Occipital lobe (tissue), 3 donors: ENCODE measurements at places on chromosomes 5 and 9.

DNA sequence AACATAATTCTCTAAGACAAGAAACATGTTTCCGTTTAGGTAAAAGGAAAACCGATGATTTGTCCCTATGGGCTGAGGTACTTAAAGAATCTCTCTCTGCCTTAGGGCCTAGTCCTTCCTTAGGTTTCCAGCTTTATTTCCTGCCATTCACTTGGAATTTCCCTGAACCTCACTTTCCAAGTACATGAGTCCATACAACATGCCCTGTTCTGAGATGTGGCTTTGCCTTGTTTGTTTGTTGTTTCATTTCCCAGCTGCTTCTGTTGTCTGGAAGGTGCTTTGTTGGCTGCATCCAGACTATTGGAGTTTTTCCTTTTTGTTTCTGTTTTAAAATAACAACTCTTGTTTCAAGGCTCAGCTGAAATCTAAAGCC, 95.2 kb downstream of the ALDH1A1 start:
- no peak for DNase-seq

- DNase-seq = no peak
Measured at GRCh38 chr9:133950192-133950591, 41.9 kb downstream of the VAV2 start.

DNA sequence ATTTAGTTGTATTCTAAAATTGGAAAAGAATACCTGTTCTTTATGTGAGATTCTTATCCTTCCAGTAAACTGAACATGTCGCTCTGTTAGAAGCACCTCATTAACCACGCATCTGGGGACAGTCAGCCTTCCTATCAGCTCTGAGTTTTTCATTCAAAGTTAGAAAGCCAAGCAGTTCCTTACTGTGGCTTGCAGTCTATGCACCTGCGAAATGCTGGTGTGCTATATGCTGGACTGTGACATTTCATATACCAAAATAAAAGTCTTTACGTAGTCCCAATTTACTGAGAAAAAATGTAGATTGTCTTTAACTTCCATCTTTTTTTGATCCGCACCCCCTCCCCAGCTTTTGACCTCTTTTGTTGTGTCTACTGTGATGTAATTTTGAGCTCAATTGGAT, 4.3 kb downstream of the ANP32B start:
- DNase-seq = no peak

DNA sequence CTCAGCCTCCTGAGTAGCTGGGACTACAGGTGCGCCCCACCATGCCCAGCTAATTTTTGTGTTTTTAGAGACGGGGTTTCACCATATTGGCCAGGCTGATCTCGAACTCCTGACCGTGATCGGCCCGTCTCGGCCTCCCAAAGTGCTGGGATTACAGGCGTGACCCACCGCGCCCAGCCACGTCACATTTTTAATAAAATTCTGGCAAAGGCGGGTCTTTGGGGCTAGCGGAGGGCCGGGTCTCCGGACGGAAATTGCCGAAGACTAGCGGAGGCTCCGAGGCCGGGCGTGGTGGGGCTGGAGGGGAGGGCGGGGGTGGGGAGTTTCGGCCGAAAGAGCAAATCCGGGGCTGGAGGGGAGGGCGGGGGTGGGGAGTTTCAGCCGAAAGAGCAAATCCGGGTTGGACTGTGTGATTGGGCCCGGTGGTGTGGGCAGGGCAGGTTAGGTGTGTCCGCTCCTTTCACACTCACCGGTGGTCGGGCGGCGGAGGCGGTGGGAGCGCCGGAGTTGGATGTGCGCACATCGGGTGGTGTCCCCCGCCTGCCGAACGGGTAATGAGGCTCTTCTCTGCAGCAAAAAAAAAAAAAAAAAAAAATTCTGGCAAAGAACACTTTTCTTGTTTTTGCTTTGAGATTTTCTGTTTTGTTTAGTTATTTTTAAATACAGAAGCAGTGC, 27.1 kb downstream of the RUFY1 start:
- DNase-seq = no peak

DNA sequence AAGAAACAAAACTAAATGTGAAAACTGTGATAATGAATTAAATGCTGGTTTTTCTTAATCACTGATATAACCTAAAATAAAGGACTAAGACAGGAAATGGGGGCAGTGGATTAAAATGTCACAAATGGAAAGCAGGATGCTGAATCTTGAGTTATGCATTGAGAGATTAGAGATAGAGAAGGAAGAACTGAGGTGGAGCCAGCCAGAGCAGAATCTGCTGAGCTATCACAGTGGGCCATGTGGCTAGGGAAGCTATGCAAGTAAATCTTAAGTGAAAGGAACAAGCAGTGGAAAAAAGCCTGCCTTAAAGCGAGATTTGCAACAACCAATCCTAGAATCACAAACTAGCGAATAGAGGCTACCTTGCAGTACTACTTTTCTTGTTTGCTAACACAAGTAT, 188.5 kb upstream of the RASA1 start:
- no peak for DNase-seq

- DNase-seq = no peak
Measured at GRCh38 chr9:109574061-109574882, 76.2 kb upstream of the PTPN3 start.

- DNase-seq = no peak
Measured at GRCh38 chr9:91884696-91885687, 65.0 kb downstream of the ROR2 start.

- no peak for DNase-seq
Measured at GRCh38 chr9:126504086-126504976, 109.4 kb upstream of the LMX1B start.

DNA sequence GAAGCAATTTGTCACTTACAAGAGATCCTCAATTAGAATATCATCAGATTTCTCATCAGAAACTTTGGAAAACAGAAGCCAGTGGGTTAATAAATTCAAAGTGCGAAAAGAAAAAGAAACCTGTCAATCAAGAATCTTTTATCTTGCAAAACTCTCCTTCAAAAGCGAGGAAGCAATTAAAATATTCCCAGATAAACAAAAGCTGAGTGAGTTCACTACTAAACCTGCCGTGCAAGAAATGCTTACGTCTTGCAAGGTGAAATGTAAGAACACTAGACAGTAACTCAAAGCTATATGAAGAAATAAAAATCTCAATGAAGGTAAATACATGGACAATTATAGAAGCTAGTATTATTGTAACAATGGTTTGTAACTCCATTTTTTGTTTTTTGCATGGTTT, 62.8 kb upstream of the IL33 start:
- no peak for DNase-seq

DNA sequence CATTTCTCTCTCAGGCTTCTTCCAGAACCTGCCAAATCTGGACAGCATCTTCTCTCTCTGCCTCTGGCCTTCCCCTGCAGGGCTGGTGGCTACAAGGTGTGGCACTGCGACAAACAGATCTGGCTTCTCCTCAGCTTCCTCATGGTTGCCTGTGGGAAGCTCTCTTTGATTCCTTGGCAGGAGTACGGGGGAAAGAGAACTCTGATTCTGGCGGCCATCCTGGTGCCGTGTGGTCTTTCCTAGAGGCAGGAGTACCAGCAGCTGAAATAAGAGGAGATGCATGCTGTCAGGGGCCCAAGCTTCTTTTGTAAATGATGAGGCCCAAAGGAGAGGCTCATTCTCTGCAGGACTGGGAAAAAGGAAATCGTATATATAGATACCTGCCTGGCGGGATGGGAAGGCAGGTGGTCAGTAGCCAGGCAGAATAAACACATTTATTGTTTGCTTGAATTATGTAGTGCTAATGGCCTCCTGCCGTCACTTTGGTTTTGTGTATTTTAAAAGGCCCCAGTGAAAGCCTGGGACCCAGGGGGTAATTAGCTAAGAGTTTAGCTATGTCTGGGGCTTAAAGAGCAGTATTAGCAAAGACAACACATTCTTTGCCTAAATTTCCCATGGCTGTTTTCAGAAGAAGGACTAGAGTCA, at the start of gene CER1:
Gene CER1, minus strand, starts transcription at position 343 of the 645 bp plus-strand sequence. Its CDS starts 61 bp downstream, at position 282.
- DNase-seq = no peak

- DNase-seq = no peak
Measured at GRCh38 chr5:27568811-27569210, 530.4 kb upstream of the CDH9 start.

DNA sequence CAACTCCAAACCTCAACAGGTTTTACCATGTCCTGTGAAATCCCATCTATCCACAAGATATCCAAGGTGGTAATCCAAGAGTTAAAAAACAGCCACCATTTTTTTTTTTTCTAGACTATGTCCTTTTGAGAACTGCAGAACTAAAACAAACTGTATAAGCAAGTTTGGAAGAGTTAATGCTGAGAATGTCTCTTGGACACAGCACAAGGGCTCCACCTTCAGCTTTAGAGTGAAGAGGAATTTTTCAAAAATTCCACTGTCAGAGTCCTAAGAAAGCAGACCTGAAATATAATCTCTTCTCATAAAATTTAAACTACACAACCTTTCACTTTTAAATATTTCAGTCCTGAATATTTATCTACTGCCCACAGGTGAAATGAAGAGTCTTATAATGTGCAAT, 167.8 kb upstream of the CCNG1 start:
- no peak for DNase-seq

GRCh38 chr5:36915653-36916052, 39.1 kb downstream of the NIPBL start:
- DNase-seq = no peak

DNA sequence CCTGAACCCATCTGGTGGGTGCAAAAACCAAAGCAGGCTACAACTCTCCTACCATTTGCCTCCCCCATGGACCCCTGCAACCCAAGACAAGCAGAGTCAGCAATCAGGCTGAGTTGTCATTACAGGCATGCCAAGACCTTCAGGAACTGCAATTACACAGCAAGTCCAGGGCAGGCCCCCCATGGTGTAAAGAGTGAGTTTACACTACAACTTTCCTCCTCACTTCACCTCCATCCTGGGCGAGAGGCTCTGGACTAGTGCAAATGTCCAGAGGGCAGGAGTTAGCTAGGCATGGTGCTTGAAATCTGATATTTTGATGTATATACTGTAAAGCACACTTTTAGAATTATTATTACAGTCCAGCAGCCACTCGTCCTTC, 7.0 kb upstream of the P4HA2 start:
- DNase-seq = no peak

GRCh38 chr9:19424176-19424779, 15.5 kb downstream of the ACER2 start:
- DNase-seq = no peak

DNA sequence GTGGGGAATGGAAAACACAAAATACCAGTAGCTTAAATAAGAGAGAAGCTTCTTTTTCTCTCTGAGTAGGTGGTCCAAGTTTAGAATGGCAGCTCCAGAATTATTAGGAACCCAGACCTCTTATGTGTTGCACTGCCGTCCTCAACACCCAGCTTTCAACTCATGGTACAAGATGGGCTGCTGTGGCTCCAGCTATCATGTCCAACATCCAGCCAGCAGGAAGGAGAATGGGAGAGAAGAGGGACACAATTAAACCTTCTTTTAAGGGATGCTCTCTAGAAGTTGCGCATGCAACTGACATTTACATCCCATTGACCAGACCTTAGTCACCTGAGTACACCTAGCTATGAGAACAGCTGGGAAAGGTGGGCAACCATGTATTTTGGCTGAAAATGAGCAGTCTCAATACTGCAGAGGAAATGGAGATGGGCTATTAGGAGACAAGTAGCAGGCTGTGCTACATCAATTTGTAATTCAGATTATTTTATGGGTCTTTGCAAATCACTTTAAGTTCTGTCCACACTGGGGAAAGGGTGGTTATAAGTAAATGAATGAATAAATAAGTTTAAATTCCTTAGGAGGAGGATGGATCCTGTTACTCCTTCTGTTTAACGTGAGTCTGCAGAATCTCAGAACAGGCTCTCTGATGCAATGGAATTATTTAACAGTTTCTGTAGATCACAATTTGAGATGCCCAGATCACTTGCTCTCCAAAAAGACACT, 76.1 kb downstream of the SLC28A3 start:
- no peak for DNase-seq

DNA sequence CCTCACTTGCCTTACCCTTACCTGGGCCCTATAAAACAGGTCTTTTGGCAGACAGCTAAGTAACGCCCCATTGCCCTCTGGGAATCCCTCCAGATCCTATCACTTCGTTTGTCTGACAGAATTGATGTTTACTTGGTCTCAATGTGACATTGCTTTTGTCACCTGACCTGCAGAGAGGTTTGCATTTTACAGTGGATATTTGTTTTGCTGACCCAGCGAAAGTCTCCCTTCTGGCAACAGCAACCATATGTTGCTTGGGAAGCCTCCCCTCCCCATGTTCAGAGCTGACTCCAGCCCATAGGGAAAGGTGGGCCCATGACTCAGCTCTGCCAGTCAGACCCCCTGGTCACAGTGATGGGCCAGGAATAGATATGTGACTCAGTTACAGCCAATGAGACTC, 54.0 kb upstream of the LARP1 start:
- DNase-seq = no peak

GRCh38 chr5:140020601-140021177, 22.4 kb downstream of the NRG2 start:
- DNase-seq = no peak

- DNase-seq = no peak
Measured at GRCh38 chr5:114243972-114244317, 117.9 kb upstream of the KCNN2 start.

DNA sequence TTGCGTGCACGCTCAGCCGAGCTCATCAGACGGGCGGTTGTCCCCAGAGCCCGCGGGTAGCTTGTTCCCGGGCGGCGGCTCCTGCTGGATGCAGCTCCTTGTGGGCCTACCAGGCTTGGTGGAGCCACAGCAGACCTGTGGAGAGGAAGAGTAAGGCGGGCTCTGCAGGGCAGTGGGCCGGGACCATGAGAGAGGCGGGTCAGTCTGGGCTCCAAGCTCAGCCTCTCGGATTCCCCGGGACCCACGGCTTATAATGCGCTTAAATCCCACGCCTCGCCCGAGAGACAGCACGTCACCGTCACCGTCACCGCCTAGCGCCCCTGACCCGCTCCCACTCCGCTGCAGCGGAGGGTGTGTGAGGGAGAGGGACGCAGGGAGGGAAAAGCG, 1.9 kb upstream of the ANKRD18A start:
- no peak for DNase-seq

- no peak for DNase-seq
Measured at GRCh38 chr9:137095664-137096517, 9.1 kb downstream of the MAN1B1 start.

- no peak for DNase-seq
Measured at GRCh38 chr5:50853151-50853550, 186.7 kb downstream of the PARP8 start.

GRCh38 chr5:167348980-167349379, 942.5 kb upstream of the WWC1 start:
- DNase-seq = no peak

- DNase-seq = no peak
Measured at GRCh38 chr5:176425138-176425537, 8.8 kb upstream of the CLTB start.

GRCh38 chr5:33903118-33903517, 11.3 kb upstream of the ADAMTS12 start:
- no peak for DNase-seq

- DNase-seq = no peak
Measured at GRCh38 chr5:115577329-115577728, 24.9 kb downstream of the TICAM2 start.

DNA sequence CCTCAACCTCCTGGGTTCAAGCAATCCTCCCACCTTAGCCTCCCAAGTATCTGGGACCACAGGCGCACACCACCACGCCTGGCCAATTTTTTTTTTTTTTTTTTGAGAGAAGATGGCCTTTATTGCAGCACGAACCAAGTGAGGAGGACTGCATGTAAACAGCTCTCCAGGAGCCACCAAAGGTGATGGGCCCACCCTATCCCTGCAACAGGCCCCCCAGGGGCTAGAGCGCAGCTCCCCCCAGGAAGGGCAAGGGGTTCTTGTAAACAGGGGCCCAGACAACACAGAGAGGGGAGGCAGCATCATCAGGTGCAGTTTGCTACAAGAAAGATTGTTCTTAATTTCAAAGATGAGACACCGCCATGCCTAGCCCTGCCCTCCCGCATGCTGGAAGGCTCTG, 12.6 kb upstream of the EGR1 start:
- no peak for DNase-seq

- no peak for DNase-seq
Measured at GRCh38 chr9:5633243-5633642, 4.3 kb downstream of the RIC1 start.
